Kidney capillary endothelial cell (primary cell): ENCODE measurements at places on chromosomes 4 and X.

DNA sequence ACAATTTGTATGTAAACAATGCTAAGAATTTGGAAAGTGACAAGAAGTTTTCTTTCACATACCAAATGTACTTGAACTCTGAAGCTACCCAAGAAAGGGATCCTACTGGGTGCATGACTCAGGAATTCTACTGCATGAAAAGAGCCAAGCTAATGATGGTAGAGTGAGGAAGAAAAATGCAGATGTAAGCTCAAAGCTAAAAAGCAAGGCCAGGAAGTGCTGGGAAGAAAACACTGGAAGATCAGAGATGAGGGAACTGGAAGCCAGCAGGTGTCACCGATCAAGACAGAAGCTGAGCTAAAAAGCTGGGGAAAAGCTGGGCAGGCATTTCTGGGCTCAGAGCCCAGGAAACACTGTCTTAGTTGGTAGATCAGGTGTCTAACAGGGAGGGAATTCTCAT, 449.1 kb downstream of the NKX6-1 start:
- DNase-seq: no peak

- no peak for DNase-seq
Observed at GRCh38 chr4:148072789-148073188, 340.9 kb downstream of the ARHGAP10 start.

GRCh38 chrX:68807818-68808217, 21.0 kb upstream of the EFNB1 start:
- DNase-seq: no peak

GRCh38 chr4:94390804-94391410, 48.3 kb upstream of the HPGDS start:
- DNase-seq: no peak

DNA sequence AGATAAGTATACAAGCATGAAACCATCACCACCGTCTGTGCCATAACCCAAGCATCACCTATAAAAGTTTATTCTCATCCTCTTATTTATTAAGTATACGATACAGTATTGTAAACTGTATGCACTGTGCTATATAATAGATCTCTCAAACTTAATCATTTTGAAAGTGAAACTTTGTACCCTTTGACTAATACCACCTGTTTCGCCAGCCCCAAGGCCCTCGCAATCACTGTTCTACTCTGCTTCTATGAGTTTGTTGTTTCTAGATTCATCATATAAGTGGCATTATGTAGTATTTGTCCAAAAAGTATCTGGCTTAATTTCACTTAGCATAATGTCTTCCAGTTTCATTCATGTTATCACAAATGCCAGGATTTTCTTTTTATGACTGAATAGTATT, 72.1 kb upstream of the DOCK11 start:
- no peak for DNase-seq

GRCh38 chr4:47560682-47561081, 75.6 kb downstream of the ATP10D start:
- DNase-seq: no peak

DNA sequence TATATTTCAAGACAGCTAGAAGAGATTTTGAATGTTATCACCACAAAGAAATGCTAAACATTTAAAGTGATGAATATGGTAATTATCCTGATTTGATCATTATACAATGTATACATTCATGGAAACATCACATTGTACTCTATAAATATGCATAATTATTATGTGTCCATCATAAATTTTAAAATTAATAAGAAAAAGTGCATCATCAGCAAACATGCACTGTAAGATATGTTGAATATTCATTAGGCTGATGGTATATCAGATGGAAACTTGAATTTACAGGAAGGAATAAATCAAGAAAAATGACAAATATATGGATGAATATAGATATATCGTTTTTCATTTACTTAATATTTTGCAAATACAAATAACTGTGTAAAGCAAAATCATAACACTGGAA, 812.1 kb upstream of the INTU start:
- no peak for DNase-seq

- DNase-seq: no peak
Observed at GRCh38 chrX:28979877-28980276, 392.6 kb downstream of the IL1RAPL1 start.

DNA sequence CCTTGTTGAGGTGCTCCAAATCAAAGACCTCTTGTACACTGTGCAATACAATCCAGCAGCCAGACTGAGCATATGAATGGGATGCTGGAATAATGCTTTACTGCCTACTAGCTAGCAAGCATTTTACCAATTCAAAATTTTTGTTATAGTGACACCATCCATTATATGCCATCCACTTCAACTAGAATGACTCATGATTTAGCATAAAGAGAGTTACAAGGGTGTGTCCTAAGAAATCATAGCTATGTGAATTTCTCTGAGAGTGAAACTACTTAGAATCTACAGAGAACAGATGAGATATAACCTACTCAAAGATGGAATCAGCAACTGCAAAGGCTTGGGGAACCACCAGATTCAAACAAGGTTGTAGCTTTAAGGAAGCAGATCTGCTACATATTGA, 221.9 kb downstream of the LHFPL1 start:
- no peak for DNase-seq

DNA sequence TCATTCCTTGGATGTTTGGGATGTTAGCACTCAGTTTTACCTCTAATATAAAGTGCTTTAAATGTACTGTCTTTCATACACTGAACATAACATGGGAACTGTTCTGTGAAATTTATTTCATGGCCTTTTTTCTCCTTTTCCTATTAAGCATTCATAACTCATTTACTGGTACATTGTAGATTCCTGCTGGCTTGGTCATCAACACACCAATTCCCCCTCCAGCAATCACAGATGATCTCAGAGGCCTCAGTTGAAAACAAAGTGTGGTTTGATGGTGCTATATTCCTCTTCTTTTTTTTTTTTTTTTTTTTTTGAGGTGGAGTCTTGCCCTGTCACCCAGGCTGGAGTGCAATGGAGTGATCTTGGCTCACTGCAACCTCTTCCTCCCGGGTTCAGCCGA, 61.9 kb upstream of the FAM47B start:
- DNase-seq: no peak

DNA sequence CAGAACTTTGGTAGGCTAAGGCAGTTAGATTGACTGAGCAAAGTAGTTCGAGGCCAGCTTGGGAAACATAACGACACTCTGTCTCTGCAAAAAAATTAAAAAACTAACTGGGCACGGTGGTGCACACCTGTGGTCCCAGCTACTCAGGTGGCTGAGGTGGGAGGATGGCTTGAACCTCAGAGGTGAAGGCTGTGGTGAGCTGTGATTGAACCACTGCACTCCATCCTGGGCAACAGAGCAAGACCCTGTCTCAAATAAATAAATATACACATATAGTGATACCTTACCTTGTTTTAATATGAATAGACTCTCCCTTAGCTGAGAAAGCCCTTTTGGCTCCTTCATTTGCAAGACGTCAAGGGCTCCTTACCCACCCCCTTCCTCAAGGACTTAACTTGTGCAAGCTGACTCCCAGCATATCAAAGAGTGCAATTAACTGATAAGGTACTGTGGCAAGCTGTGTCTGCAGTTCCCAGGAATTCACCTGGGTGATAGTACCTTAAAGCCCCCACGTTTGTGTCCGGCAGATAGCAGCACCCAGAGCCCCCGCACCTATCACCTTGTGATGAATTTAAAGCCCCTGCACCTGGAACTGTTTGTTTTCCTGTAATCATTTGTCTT, 655.6 kb upstream of the GALNTL6 start:
- DNase-seq: no peak

- DNase-seq: no peak
Observed at GRCh38 chrX:150765782-150766350, 72.7 kb downstream of the MTMR1 start.

DNA sequence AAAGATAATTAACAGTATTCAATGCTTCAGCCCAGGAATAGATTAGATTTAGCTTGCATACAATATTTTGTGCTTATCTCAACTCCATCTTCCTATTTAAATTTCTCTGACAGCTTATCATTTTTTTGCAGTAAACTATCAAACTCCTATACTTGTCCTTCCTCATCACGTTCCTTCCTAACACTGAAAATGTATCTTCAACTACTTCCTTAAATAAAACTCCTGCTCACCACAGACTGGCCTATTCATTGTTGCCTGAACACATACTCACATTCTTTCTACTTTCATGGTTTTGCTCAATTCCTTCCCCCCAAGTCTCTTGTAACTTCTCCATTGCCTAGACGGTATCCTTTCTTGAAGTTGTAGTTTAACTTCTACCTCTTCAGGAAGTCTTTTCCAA, 28.5 kb upstream of the PTPN13 start:
- no peak for DNase-seq

DNA sequence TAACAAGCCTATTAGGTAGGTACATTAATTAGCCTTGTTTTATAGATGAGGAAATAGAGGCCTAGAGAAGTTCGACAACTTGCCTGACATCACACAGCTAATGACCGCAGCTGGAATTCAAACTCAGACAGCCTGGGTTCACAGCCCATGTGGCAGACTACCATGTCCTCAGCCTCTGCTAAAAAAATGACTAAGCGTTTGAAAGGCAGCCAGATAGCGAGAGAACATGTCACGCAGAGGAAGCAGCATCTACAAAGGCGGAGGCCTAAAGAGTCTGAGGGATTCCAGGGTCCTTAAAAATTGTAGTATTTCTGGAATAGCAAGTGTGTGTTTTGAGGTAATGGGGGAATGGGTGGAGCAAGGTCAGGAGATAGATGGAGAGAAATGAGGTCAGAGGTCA, 33.2 kb upstream of the BMP15 start:
- DNase-seq: no peak

DNA sequence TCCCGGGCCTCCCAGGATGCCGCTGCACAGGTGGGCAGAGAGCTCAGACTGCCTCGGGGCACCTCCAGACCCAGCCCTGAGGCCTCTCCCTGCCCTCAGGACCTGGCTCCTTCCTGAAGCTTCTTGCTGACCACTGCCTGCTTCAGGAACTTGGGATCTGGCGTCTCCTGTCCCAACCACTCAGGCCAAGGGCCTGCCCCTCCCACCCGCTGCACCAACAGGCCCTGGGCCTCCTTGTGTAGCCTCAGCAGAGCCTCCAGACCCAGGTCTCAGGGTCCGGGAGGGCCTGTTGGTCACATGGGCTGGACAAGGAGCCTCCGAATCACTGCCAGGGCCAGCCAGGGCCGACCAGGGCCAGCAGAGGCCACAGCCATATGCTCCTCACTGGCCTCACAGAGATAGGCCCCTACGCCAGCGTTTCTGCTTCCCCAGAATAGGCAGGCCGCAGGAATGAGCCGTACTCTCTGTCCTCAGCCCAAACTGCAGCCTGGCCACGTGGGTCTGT, 2.8 kb downstream of the MXD4 start:
- no peak for DNase-seq

GRCh38 chr4:5998333-5998936, 19.8 kb downstream of the C4orf50 start:
- DNase-seq: peak; percentile 66

- no peak for DNase-seq
Observed at GRCh38 chr4:125433453-125433852, 118.7 kb downstream of the FAT4 start.

DNA sequence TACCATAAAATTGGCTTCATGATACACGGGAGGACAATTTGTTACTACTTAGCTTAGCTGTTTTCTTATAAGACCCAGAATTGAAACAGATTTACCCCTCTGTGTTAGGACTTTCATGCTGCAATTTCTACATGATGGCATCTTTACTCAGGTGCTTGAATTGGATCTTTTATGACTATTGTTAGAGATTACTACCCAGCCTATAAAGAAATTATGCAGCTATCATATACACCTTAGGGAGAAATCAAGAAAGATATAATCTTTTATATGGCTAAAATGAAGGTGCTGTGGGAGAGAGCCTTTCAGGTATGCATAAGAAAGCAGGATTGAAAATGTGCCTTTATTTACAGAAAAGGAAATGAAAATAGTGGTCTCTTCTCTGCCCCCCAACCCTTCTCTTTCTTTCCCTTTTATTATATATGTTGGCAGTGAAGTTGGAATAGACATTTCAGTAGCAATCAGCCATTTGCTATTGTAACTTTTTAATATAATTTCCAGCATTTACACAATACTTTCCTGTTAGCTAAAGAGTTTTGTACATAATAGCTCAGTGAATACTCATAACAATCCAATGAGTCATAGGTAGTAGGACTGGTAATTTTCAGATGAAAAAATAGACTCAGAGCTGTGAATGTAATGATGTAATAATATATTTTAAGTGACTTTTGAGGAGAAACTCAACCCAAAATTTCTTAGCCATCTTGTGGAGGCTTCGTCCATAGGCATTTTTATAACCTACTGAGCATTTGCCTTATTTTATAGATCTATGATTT, 311.8 kb downstream of the ADGRL3 start:
- peak; percentile 79 for DNase-seq

- DNase-seq: peak; percentile 76
Observed at GRCh38 chr4:128600996-128601871, 208.3 kb upstream of the JADE1 start.

DNA sequence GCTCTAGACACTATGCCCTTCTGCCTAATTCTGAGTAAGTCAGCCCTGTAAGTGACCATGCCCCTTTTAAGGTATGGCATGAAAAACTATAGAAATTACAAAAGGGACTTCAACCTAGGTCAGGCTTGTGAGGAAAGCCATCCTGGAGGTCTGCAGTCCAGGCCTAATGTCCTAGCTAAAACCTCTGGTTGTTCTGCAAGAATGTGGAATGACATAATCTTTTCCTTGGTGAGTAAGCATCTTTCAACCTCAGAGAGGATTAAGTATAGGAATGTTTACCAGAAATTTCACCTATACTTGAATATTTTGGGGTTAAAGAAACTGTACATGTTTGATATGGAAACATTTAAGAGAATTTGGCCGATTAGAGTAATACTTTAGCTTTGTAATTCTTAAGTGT, 23.8 kb upstream of the HPSE start:
- no peak for DNase-seq

- no peak for DNase-seq
Observed at GRCh38 chrX:78029663-78030062, 60.2 kb upstream of the PGAM4 start.

DNA sequence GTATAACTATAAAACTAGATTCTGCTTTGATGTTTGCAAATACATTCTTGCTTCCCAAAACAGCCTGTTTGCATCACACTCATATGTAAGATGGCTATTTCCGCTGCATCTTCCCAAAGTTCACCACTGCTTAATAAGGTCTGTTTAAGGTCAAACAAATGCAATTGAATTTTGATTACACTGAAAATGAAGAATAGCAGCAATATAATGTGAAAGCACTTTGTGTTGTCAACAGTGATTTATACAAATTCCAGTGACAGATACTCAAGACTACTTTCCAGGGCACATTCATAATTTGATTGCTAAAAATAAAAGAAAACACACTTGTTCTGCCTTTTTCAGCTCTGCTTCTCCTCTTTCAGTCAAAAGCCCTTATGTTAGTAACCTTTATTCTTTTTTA, 8.1 kb upstream of the PGAM4 start:
- DNase-seq: no peak

DNA sequence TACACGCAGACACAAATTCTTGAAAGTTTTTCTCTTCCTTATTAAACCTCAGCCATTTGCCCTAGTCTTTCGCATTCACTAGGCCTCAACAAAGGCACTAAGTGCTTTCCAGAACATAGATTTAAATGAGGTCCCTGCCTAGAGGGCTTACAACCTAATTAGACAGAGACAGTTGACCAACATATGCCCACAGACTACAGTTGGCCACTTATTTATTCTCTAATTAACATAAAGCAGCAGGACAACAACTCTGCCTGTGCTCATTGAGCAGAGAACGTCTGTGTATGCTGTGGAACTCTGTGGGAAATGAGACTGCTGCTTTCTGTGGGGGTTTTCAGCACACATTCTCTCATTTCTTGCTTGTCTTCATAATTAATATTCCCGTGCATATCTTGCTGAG, 303.0 kb upstream of the TACR3 start:
- no peak for DNase-seq

- DNase-seq: no peak
Observed at GRCh38 chr4:67436742-67437141, 108.6 kb downstream of the CENPC start.
